ENCODE measurements at places on chromosomes 2 and 18.
A peak's percentile ranks its signal among the peaks of the same experiment; 100 is the strongest.

DNA sequence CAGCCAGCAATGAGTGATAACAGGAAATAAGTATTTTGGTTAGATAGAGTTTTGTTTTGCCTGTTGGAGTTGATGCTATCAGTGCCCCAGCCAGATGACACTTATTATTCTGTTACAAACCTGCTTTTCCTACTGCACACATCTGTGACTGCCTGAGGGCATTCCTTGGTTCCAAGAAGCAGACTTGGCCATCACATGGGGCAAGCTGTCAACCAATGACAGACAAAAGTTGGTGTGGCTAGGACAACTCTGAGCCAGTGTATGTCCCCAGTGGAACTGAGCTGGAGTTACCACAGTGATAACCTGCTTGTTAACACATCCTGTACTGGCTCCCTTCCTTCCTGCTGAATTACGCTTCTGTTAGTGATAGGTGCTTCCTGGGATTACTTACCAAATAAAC, 54.5 kb downstream of the FAM171B start:
- no peak for DNase-seq

- DNase-seq = no peak
Observed at GRCh38 chr18:69980509-69980908, 32.8 kb upstream of the CD226 start.

- no peak for DNase-seq
Observed at GRCh38 chr2:223856021-223856420, 18.6 kb upstream of the AP1S3 start.

GRCh38 chr2:79389481-79389880, 123.4 kb upstream of the CTNNA2 start:
- no peak for DNase-seq

DNA sequence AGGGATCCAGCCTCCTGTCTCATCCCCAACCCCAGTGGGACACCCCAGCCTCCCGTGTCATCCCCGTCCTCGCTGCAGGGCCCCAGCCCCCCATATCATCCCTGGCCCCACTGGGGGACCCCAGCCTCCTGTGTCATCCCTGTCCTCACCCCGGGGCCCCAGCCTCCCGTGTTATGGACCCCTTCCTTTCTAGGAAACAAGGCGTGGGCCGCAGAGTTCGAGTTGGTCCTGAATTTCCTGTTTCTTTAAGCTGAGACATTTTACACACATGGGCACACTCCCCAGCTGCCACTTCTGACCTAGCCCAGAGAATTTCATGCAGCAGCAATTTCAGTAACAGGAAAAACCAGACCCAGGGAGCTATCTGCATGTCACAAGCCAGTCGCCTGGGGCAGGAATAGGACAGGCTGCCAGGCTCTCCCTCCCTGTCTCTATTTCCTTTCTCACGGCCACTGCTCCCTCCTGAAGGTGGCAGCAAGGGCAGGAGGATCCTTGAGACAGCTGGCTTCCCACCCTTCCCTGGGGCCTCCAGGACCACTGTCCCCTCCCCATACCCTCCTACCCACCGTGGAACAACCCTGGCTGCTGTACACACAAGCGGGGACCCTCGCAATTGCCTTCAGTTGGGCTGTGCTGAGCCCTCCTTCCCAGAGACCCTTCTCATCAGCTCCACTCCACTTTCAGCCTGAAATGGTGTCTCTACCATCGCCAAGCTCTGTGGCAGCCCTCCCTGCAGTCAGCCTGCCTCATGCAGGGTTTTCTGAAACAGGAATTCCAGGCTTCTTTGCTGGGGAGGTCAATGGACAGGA, 141.9 kb upstream of the ID2 start:
- DNase-seq = peak; percentile 69

Data from transverse colon (tissue), 4 donors.